ENCODE measurements at places on chromosomes 5 and 9.
A peak's percentile ranks its signal among the peaks of the same experiment; 100 is the strongest.

DNA sequence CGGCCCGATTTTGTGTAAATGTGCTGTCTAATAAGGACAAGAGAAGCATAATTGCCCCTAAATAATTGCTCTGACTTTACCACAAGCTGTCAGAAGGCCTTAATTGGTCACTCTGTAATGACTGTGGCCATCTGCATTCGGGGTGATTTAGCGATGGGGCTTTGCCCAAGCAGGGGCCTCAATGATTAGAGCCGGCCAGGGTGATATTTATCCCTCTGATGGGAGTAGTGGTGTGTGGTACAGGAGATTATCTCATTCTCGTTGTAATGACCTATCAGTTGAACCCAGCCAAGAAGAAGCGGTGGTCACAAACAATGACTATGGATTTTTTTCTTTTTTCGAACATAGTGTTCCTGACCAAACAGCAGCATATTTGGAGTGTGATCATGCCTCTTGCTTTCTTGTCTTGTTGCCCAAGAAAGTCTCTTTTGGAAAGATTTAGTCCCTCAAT lies 72.0 kb upstream of the SAP30L start:
- no peak for DNase-seq

- no peak for DNase-seq
These were observed 4.5 kb downstream of the ANKS6 start for GRCh38 chr9:98791608-98792490.

- DNase-seq, result no peak
These were observed 62.0 kb upstream of the CKS2 start for GRCh38 chr9:89249001-89249400.

- DNase-seq, result peak; percentile 73
These were observed 664 bp upstream of the ARSB start for GRCh38 chr5:78985725-78986223.

GRCh38 chr5:77390795-77391194 lies 101.3 kb downstream of the WDR41 start:
- DNase-seq, result no peak

DNA sequence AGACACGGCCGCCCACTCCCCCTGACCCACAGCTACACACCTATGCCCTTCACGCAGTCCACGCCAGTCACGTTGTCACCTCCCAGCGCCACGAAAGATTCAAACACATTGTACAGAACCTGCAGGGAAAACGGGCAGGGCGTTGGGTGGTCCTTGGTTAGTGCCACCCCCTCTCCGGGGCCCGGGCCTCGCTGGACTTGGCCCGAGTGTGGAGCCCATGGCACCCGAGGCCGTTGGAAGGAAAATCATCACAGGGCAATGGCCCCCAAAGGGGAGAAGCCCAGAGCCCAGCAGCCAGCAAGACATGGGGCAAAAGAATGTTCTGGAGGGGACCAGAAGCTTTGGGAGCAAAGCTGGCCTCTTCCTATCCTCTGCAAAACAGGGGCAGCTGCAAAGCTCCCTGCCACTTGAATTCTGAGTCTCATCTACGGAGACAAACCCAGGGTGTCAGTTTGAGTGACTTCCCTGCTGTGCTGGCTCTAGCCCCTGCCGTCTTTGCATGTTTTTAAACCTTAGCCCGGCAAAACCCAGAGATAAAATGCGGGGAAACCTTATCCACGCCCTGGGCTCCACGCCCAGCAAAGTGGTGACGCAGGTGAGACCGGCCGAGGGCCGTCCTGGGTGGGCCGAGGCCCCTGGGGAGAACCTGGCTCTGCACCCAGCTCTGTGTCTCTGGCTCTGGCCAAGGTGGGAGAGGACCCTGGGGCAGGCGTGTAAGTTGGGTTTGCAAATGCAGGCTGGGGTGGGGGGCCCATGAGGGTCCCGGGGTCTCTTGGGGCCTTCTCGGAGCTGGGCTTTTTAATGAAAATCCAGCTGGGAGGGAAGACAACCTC lies 38.9 kb downstream of the SLC9A3 start:
- no peak for DNase-seq

DNA sequence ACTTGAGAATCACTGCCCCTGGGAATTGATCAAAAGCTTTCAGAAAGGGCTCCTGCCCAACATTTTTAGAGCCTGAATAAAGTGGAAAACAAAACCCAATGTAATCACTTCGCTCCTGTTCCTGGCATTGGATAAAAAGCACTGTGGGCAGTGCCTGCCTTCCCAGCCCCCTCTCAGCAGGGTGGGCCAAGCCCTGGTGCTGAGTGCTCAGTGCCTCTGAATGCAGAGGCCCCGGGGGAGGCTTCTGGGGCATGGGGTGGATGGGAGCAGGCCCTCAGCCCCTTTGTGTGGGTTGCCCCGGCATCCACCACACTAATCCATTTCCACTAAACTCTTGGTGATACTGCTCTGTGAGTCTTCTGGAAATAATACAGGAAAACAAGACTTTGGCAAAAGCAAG lies 55.6 kb downstream of the CFAP90 start:
- no peak for DNase-seq

DNA sequence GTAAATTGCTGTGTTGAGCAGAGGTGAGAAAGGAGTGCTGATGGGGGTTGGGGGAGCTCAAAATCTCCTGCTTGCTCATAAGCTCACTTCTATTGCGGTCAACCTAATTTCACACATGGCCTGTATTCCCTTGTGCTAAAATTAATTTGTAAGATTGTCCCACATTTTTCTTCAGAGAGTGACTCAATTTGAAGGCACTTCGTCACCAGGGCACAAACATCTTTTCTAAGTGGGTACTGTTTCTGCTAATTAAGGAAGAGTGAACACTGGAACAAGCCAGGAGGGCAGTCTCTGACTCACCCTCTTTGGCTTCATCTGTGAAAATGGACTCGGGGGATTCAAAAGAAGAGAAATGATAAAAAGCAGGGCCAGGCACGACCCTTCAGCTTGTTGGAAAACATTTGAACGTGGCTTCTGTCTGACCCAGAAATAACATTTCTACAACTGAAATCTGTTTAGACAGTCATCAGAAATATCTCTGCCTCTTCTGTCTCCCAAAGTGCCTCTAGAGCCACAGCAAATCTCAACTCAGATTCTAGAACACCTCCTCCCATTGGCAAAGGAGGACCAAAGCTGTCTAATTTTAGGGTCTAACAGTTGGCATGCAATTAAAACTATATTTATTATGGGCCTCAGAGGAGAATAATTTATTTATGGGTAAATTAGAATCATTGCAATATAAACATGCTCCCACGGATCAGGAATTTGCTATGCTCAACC lies 49.8 kb downstream of the FEM1C start:
- no peak for DNase-seq

DNA sequence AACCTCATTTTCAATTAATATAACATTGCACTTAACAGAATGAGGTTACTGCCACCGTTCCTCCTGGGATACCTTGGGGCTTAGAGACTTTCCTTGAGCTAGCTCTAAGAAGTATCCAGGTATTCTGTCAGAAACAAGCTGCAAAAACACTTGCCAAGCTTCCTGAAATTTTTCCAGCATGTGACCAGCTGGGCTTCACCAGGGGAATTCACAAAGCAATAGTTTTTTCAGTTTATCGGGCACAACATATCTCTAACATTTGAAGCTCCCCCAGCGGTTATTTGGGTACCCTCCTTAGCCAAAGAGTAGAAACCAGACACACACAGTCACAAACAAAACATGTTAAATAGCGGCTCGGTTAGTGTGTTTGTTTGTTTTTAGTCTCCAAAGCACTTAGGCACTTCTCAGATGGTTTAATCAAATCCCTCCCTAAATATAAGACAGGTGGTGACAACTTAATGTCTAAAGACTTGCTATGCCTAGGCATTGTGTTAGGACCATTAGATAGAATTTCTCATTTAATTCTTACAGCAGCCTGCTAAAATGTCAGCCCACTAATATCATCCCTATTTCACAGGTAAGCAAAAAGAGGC lies 278.2 kb downstream of the GLIS3 start:
- no peak for DNase-seq

DNA sequence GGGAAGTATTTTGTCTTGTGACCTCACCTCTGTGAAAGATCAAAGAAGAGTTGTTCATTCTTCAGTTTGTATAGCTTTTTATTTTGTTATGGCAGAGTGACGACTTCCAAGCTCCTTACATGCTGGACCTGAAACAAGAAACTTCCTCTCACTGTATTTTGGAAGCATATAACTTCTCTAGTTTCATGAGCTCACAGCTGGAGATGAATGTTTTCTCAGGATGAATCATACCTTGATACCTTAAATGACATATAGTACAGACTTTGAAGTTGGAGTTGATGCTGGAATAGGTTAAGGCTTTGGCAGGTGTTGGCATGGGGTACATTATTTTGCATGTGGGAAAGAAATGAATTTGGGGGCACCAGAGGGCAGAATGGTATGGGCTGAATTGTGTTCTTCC lies 112.5 kb downstream of the SLC25A46 start:
- DNase-seq, result no peak

- no peak for DNase-seq
These were observed 5.2 kb upstream of the RAPGEF6 start for GRCh38 chr5:131640043-131640856.

DNA sequence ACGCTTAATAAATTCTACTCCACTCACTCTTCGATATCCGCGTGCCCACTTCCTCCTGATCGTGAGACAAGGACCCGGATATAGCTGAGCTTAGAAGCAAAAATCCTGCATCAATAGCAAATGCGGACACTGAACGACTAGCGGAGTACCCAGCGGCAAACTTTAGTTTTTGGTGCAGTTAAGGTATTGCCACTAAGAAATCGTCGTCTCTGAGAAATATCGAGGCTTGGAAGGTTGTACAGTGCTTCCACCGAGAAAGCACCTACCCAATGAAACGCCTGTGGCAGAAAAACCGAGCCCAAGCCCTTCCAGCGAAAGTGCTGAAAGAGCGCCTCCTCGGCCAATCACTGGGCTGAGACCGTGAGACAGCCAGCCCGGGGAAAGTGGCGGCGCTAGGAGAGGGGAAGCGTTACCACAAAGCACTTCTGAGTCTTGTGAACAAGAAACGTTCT lies 32.2 kb downstream of the ANXA2R start:
- peak; percentile 96 for DNase-seq

DNA sequence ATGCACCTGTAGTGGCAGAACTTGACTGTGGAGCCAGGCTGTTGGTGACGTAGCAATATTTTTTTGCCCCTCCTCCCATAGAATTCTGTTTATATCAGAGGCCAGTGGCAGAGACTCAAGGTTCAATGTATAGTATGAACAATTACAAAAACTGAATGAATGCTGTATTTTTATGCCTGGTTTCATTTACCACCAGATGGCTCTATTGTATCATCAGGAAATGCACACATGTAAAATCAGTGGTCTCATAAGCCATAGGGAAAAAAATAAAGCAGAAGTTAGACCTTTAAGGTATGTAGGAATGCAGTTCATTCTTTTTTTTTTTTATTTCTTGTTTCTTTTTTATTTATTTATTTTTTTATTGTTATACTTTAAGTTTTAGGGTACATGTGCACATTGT lies 43.6 kb downstream of the CCDC192 start:
- DNase-seq, result no peak

GRCh38 chr9:124684169-124684568 lies 86.9 kb downstream of the NR6A1 start:
- DNase-seq, result no peak

GRCh38 chr5:53871775-53872174 lies 311.3 kb downstream of the NDUFS4 start:
- no peak for DNase-seq

DNA sequence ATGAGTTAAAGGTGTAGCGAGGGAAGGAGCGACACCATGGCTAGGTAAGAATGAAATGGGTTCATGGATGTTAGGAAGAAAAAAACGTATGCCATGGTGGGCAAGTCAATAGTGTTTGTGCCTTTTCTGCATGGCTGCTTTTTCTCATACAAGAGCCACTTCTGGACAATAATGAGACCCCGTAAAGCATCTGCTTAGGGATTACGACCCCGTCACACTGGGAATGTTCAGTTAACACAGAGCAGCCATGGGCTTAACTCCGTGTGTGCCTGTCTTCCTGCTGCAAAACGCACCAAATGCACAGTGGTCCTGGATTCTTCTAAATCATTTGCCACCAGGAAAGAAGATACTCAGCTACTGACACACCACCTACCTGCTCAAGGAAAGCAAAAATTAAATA lies 81.8 kb downstream of the NFIB start:
- DNase-seq, result no peak

DNA sequence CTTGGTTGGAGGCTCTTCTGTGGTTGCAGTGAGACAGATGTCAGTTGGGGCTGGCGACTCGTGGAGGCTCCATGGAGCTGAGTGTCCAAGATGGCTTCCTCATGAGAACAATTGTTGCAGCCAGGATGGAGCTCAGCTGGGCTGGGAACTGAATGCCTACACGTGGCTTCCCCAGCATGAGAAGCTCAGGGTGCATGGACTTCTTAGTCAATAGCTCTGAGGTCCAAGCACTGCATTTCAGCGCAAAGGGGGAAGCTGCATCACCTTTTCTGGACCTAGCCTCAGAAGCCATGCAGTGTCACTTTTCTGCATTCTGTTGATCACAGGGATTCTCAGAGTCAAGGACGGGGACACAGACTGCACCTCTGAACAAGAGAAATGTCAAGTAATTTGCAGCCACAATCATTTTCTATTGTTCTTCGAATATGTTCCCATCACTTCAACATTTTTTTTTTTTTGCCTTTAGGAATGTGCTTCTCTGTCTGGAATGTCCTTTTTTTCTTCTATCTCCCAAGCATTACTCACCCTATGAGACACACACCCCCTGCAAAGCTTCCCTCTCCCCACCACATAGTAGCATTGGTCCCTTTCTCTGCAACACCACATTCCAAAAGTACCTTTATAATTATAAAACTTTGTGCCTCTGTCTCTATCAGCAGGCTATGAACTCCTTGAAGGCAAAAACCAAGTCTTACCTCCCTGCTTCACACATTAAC lies 57.5 kb upstream of the STK32A start:
- peak; percentile 88 for DNase-seq

DNA sequence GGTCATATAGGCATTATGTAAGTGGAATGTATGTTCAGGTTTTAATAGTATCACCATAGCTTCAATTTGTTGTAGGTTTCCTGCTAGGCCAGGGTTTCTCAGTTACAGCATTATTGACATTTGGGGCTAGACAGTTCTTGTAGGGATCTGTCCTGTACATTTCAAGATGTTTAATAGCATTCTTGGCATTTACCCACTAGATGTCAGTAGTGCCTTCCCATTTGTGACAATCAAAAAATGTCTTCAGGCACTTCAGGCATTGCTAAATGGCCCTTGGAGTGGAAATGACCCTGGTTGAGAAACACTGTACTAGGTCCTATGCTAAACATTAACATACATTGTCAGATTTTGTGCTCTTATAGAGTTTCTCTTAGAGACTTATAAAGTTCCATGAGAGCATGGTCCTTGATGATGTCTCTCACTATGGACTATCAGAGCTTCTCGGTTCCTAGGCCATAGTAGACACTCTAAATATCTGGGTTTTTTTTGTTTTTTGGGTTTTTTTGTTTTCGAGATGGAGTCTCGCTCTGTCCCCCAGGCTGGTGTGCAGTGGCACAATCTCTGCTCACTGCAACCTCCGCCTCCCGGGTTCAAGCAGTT lies 1.4 kb downstream of the KIF20A start:
- peak; percentile 67 for DNase-seq

DNA sequence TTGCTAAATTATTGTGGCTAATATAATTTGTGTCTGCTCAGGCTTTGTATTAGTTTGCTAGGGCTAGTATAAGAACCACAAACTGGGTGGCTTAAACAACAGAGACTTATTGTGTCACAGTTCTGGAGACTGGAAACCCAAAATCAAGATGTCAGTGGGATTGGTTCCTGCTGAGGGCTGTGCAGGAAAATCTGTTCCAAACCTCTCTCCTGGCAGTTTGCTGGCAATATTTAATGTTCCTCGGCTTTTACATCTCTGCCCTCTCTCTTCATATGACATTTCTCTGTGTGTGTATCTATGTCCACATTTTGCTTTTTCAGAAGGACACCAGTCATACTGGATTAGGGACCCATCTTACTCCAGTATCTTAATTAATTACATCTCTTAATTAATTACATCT lies 498.8 kb upstream of the CD180 start:
- DNase-seq, result no peak

GRCh38 chr5:152097128-152097527 lies 172.5 kb upstream of the GLRA1 start:
- DNase-seq, result no peak

All from SJSA1 (cell line).